Right atrium auricular region (tissue), 2 donors: ENCODE measurements at places on chromosomes 13 and 19. TPM values are rescaled to one million over a fixed set of nuclear protein-coding genes. Genes with fewer than 3 reads are reported as not detected.
A peak's percentile ranks its signal among the peaks of the same experiment; 100 is the strongest.

- H3K27me3 ChIP-seq = no peaks in the 10 kb centered on the region
- H3K27ac ChIP-seq = peak overlapping the region; percentile 16
- peaks cover 40% of the 10 kb centered on the region for H3K36me3 ChIP-seq
- H3K4me3 ChIP-seq = no peak overlapping the region
- no peaks in the 10 kb centered on the region for H3K4me1 ChIP-seq
These were observed 7.3 kb downstream of the POLR2E start for GRCh38 chr19:1087813-1088415.

PLK5 gene
- not detected for total RNA-seq

GRCh38 chr19:40549007-40549708, 27.5 kb upstream of the SHKBP1 start:
- H3K36me3 ChIP-seq = no peaks in the 10 kb centered on the region
- H3K27ac ChIP-seq = no peak overlapping the region
- no peak overlapping the region for H3K4me3 ChIP-seq

DNA sequence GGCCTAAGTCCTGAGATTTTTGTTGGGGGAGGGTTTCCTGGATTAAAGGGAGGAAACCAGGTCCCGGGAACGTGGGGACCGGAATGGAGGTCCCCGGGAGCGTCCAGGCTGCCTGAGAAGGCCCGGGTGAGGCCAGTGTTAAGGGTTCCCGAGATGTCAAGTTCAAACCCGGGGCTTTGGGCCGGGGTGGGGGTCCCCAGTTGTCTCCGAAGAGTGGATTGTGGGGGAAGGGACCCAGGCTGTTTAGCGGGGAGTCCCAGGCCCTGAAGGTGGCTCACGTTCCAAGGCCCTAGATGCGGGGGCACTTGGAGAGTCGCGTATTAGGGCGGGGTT, 262 bp downstream of the COX7A1 start:
- H3K36me3 ChIP-seq = peaks cover 37% of the 10 kb centered on the region
- peaks cover 22% of the 10 kb centered on the region for H3K4me1 ChIP-seq
- no peaks in the 10 kb centered on the region for H3K27me3 ChIP-seq
- no peak for DNase-seq

GRCh38 chr19:40398417-40399131, 8.6 kb upstream of the HIPK4 start:
- no peak overlapping the region for H3K27ac ChIP-seq
- H3K4me3 ChIP-seq = no peak overlapping the region
- no peaks in the 10 kb centered on the region for H3K4me1 ChIP-seq
- no peak for DNase-seq
- H3K27me3 ChIP-seq = no peaks in the 10 kb centered on the region
